ENCODE measurements at places on chromosomes 2 and 18.

DNA sequence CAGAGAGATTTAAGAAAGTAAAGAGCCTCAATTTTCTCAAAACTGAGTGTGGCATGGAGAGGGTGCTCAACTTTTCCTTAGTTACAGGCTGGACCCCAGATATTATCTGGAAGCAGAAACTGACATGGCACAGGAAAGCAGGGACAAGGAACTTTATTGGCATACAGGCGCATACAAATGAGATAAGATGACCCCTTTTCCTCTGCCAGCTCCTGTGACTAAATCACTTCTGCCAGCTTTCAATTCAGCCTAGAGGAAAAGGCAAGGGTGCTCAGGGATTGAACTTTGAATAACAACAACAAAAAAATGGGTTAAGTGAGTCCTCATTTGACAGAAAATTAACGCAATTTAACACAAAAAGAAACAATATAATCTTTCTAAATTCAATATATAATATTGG is 262.9 kb downstream of the CD226 start:
- DNase-seq, result no peak

DNA sequence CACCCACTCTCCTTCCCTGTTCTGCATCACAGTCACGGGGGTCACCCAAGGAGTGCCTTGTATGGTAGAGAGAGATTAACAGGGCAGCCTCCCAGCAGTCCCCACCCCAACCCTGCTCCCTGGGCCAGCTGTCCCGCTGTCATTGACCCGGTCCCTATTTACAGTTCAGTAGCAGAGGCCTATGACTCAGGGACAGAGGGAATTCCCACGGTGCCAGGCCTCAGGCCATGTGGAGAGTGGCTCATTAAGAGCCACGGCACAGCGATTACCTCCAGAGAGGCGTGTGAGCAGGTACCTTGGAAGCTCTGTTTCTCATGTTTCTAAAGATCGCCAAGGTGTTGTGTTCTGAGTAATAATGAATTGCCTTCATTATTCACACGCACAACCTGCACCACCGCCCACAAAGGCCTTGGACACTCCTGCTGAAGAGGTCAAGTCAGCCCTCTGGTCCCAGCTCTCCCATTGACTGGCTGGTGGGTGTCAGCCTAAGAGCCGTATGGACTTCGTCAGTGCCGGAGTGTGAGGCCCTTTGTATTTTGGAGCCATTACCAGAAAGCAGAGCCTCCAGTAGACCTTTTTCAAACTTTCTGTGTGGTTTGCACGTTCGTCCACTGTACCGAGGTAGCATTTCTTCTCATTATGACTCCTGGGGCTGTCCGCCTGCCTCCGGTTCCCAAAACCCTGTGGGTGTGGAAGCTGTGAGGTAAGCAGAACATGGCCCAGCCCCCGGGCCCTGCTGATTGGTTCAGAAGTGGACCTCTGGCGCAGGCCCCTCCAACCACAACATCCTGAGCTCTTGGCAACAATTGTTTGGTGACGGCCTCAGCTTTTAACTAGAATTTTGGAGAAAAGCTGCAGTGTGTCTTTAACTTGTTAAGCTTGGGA is 47.0 kb downstream of the SERTAD2 start:
- no peak for DNase-seq

- peak; percentile 88 for DNase-seq
Measured at GRCh38 chr2:17643031-17643615, 102.6 kb downstream of the VSNL1 start.

- DNase-seq, result no peak
Measured at GRCh38 chr2:208489687-208490086, 83.1 kb downstream of the PTH2R start.

DNA sequence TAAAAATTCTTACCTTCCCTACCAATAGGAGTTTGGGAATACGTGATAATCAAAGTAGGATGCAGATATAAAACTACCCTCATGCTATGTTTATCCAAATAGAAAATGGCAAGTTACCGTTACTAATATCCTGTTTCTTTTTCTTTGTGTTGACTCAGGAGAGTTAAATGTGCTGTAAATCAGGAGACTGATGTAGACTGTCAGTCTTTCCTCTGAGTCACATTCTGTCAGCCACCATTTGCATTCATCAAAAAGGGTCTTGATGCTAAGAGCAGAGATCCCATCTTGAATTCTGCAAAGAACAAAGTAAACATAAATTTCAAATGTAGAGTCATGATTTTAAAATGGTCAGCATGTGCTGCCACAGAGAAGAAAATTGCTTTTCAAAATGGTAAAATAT is 712.8 kb downstream of the SOCS6 start:
- DNase-seq, result no peak

GRCh38 chr18:12312976-12313375 is 4.9 kb downstream of the TUBB6 start:
- no peak for DNase-seq

- no peak for DNase-seq
Measured at GRCh38 chr18:5015213-5015612, 181.8 kb downstream of the AKAIN1 start.

GRCh38 chr2:240686460-240686859 is 3.8 kb upstream of the AQP12B start:
- no peak for DNase-seq

DNA sequence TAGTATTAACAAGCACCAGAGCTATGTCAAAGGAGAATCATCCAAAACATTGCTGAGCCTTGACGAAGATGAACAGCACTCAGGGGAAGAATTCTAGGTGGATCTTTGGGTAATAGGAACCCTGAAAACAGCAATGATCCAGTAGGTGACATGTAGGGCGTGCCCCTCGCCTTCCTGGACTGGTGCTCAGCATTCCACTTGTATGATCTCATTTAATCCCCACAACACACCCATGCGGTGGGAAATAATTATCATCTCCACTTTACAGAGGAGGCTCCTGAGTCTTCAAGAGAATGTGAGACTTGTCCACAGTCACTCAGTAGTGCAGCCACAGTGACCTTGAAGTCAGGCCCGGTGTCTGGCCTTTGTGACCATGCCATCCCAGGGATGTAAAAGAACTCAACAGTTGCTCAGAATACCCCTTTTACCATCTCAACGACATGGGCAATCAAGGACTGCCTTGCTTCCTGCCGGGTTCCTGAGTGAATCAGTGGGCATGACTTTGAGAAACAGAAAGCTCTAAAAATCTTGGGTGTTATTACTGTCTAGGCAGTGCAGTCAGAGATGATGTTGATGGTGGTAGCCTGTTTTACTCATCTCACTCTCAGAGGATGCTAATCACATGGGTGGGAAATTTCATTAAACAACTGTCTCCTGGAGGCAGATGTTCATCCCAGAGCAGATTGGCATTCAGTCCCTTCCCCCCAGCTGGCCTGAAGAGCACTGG is 161.6 kb downstream of the BCL11A start:
- no peak for DNase-seq

GRCh38 chr2:100976645-100977391 is 25.3 kb upstream of the RPL31 start:
- no peak for DNase-seq
